CD4-positive, alpha-beta T cell treated with Interleukin-17A for 4 hours (primary cell): ENCODE measurements at places on chromosomes 2 and 18.

- no peak for DNase-seq
These were observed 60.3 kb downstream of the RPIA start for GRCh38 chr2:88751768-88752167.

DNA sequence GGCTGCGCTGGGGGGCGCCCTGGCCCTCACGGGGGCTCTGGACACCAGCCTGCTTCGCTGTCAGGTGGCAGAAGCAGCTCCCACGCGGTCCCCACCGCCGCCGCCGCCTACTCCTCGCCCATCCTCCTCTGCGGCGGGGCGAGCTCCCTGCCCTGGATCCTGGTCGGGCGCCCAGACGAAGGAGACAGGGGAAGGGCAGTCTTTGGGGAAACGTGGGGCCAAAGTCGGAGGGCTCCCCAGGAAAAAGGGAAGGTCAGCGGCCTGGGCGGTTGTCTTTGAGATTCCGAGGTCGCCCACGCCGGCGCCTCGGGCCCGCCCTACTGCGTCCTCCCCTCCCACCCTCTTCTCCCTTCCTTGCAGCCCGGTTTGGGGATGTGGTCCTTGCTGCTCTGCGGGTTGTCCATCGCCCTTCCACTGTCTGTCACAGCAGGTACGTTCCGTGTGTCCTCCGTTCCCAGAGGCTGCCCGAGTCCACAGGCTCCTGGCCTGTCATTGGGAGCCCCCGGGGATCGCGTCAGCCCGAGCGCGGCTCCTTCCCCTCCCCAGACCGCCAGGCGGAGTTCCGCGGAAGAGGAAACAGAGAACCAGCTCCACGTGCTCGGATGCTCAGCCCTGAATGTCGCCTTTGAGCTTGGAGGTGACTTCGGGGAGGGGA, 800 bp downstream of the IL1RL2 start:
- DNase-seq: peak; percentile 65

- no peak for DNase-seq
These were observed 61.3 kb downstream of the LONRF2 start for GRCh38 chr2:100260712-100261620.

- no peak for DNase-seq
These were observed 199.4 kb downstream of the ALPK2 start for GRCh38 chr18:58429442-58429841.

- no peak for DNase-seq
These were observed 107.8 kb downstream of the NBEAL1 start for GRCh38 chr2:203122317-203122986.

DNA sequence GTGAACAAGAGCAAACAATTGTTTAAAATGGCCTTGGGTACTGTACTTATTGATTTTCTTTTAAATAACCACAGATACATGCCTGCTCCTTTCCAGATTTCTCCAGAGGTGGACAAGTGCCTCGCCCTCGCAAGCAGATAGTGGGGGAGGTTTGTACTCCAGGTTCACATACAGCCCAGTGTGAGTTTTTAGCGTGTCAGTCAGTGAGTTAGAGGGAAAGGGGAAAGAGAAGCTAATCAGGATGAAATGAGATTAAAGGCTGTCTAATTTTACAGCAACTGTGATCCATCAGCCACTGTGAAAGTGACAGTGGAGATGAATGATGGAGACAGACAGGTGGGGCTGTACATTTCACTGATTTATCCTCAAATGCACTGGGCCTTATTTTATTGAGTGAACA, 74.7 kb downstream of the KLHL14 start:
- no peak for DNase-seq

GRCh38 chr2:127864877-127865276, 6.9 kb upstream of the POLR2D start:
- DNase-seq: no peak
